ENCODE measurements at places on chromosomes 3 and 15.
A peak's percentile ranks its signal among the peaks of the same experiment; 100 is the strongest.

DNA sequence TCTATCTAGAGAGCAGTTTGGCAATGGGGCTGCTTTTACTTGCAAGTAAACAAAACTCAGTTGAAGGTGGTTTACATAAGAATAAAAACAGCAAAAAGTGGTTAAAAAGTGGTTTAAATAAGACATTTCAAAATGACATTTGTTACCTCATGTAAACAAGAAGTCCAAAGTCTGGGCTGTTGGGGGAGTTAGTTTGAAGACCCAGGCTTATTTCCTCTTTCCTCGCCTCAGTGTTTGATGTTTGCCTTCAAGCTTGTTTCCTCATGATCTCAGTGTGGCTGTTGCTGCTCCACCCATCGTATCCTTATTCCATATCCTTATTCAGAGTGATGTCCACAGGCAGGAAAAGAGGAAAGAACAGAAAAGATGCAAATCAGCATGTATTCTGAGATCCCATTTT lies 15.2 kb downstream of the CGNL1 start:
- no peak for DNase-seq

- DNase-seq: no peak
These were observed 75.4 kb upstream of the PLXNA1 start for GRCh38 chr3:126907557-126907956.

GRCh38 chr15:74608786-74609185 lies 6.8 kb upstream of the CLK3 start:
- DNase-seq: no peak

DNA sequence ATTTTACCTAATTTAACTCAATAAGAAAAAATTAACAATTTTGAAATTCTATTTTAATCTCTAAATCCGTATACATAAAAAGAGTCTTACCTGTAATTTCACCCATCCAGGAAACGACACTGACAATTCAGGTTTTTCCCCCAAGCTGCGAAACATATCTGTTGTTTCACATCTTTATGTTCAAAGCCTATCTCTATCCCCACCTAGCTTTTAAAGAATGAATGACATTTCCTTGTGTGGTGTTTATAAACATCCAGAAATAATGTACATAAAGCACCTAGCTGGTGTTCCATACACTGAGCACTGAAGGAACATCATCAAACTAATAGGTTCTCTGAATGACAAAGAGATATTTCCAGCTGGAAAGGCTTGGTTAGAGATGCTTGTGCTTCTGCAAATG lies 867.8 kb downstream of the SQOR start:
- DNase-seq: no peak

DNA sequence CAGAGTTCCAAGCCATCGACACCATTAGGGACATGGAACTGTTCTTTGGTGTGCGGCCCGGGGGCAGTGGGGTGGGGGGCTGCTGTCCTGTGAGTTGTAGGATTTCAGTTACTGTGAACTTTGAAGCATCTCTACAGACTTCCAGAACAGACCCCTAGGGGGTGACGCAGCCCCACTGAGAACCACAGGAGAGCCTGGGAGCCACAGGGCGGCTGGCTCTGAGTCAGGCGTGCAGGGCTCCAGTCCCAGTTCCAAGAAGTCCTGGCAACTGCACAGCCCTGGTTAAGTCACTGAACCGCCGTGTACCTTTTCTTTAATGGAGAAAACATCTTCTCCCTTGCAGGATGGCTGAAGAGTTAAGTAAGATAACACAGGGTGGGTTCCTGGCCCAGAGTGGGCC lies 23.5 kb upstream of the LRTM1 start:
- peak; percentile 76 for DNase-seq

GRCh38 chr15:39597336-39597735 lies 16.5 kb downstream of the THBS1 start:
- no peak for DNase-seq

DNA sequence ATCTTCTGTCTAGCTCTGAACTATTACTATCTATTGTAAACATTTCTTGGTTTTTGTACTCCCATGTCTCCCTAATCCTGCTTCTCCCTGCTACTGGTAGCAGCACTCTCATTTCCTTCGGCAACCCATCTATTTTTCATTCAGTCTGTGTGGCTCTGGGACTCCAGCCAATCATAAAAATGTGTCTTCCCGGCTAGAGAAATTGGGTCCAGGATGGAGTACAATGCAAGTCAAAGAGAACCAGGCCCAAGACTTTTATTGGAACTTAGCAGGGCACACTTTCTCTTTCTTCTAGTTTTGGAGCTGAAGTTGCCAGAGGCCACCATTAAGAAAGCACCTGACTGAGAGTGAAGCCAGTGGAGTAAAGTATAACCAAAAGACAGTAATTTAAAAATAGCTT lies 22.8 kb upstream of the ARHGEF26 start:
- peak; percentile 38 for DNase-seq

- DNase-seq: no peak
These were observed 7.2 kb downstream of the LIPC start for GRCh38 chr15:58438956-58439355.

GRCh38 chr3:157487339-157487738 lies 15.9 kb downstream of the VEPH1 start:
- DNase-seq: no peak

DNA sequence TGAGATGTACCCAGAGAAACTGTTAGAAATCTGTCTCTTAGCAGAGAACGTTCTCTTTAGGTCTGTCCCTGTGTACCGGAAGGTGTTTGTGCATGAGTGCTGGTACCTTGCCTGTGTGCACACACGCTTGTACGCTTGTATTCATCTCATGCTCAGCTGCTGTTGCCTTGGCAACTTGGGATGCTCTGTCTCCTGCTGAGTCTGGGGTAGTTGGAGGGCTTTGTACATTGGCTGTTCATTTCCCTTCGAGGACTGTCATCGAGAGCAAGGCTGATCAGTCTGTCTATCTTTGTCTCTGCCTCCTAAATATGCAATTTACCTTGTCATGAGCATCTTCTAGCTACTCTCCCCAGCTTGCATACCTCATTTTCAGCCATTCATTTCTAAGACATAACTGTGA lies 147.2 kb downstream of the SLCO3A1 start:
- peak; percentile 39 for DNase-seq

GRCh38 chr3:11631820-11632219 lies 11.9 kb downstream of the VGLL4 start:
- DNase-seq: no peak

GRCh38 chr3:179141890-179142289 lies 6.3 kb upstream of the PIK3CA start:
- DNase-seq: no peak

- peak; percentile 37 for DNase-seq
These were observed 195.6 kb downstream of the TCF12 start for GRCh38 chr15:57114070-57114469.

GRCh38 chr3:185693985-185694653 lies 108.0 kb downstream of the SENP2 start:
- DNase-seq: no peak

- DNase-seq: no peak
These were observed 215.7 kb downstream of the STT3B start for GRCh38 chr3:31748281-31748932.

DNA sequence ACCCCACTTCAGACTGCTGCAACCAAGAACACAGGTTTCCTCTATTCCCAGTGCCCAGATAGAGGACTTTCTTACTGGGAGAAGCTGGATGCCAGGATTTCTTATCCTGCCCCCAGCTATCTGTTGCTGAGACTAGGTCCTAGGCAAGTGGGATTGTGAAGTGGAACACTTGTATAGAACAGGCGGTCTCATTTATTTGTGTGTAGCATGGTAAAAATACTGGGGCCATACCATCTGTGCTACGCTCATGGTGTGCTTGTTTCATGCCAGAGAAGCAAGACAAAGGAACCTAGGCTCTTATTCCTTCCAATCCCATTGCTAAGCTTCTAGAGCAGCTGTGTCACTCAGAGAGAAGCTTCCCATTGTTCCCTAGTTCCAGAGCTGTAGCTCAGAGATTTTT lies 191.5 kb upstream of the EPHA6 start:
- no peak for DNase-seq

DNA sequence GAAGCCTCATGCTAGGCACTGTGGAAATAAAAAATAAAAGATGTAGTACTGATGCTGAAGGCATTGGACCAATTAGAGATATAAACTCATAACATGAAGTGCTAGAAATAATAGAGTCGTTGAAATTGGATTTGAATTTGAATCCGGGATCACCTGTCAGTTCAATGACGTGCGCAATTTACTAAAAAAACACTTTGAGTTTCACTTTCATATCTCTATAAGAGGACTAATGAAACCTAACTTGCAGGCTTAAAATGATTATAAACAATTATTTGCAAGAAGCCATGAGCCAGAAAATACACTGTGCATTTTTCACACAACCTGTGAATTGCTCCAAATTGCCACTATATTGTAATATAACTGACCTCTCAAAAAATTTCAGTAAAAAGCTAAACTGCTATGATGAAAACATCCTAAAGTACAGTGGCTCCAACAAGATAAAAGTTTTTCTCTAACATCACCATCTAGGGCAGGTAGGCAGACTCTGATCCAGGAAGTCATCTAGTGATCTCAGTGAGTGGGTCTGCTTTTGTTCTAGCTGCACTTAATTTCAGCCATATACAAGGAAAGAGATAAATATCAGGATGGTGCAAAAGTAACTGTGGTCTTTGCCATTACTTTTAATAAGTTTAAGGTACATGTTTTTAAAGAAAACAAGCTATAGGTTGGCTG lies 440.2 kb downstream of the CNTN6 start:
- DNase-seq: no peak

Data from Ammon's horn (tissue), 1 donor.